ENCODE measurements at places on chromosomes 7 and 10.

DNA sequence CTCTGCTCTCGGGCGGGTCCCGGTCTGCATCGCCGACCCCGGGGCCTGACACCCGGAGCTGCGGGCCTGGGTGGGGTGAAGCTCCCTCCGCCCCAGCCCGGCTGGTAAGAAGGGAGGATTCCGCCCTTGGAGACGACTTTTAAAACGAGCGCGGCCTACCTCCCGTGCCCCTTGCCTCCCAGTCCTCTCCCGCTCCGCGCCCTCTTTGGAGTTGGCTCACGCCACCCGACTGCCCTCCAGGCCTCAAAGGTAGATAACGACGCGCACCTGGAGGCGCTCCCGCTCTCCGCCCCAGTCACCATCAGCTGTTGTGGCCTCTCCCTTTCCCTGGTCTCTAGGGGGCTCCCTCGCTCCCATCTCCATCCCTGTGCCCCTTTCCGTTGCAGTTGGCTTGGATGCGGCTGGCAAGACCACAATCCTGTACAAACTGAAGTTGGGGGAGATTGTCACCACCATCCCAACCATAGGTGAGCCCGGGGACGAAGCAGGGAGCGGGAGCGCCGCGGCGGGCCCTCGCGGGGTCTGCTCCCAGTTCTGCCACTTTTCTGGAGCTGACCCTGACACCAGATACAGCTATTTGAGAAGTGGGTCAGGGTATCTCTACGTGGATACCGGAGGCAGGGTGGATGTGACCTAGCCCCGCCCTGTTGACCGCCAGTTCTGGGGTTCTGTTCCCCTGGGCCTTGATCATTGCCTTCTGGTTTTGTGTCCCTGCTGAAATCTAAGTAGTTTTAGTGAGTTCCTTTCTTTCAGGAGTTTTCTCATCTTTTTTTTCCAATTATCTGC is 679 bp downstream of the ARF5 start:
- peak; percentile 82 for DNase-seq

DNA sequence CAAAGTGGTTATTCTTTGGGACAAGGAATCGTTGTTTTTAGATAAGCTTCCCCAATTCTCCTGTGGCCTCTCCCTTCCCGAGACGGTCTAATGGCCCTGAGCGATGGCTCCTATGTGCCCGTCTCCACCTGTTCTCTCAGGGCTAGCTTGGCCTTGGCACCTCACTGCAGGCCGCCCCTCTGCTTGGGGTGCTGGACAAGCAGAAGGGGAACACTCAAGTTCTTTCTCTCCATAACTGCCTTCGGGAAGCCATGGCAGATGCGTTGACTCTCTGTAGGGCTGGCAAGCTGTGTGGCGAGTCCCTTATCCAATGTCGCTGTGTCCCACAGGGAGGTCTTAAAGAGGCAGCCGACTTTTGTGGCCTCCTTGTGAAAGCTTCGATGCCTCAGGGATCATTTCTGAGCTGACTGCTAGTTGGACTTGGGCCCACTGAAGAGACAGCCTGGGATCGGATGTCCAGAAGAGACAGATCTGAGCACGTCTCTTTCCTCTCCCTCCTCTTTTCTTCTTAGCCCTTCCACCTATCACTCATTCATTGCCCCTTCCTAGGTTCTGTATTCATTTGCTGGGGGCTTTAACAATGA is 70.8 kb downstream of the GRK5 start:
- no peak for DNase-seq

DNA sequence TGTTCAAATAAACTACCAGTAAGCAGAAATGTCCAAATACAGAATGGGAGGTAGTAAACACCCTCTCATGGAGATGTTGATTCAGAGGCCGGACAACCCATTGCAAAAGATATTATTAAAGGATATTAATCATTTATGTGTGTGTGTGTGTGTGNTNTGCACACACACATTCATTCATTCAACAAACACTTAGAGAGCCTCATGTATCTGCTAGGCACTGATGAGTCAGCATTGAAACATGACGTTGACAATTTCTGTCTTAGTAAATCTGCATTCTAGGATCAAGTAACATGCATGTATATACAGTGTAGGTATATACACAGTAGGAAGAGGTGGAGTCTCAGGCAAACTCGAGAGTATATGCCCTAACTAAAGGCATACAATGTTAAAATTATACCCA is 187.0 kb downstream of the ZNF365 start:
- no peak for DNase-seq

GRCh38 chr7:135410543-135410942 is 99.4 kb downstream of the CNOT4 start:
- DNase-seq: no peak

DNA sequence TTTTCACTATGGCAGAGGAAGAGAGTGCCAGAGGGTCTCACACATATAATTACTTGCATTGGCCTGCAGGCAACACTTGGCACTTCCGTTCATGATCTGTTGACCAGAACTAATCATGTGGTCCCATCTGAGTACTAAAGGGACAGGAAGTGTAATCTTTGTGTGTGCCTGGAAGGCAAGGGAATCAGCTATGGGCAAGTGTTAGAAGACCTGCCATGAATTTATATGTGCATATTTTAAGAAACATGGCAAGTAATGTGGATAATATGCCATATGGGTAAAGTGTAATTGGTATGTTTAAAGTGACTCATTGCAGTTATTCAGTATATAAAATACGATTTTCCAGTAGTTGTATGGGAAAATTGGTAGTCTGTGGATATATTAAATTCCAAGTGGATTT is 46.1 kb downstream of the CCSER2 start:
- no peak for DNase-seq
